T-helper 17 cell (primary cell): ENCODE measurements at places on chromosomes 1 and 21.

- H3K27me3 ChIP-seq, result peaks cover 7% of the 10 kb centered on the region
- H3K4me3 ChIP-seq, result no peak overlapping the region
- no peak overlapping the region for H3K27ac ChIP-seq
- no peaks in the 10 kb centered on the region for H3K4me1 ChIP-seq
- no peaks in the 10 kb centered on the region for H3K36me3 ChIP-seq
Measured at GRCh38 chr1:57551476-57551875, 127.6 kb upstream of the DAB1 start.

GRCh38 chr1:30035522-30036228 lies 687.7 kb downstream of the MATN1 start:
- DNase-seq, result no peak
- peaks cover 30% of the 10 kb centered on the region for H3K27me3 ChIP-seq
- peaks cover 2% of the 10 kb centered on the region for H3K36me3 ChIP-seq
- H3K4me1 ChIP-seq, result no peaks in the 10 kb centered on the region

GRCh38 chr1:15364740-15365139 lies 44.9 kb upstream of the EFHD2 start:
- peaks cover 15% of the 10 kb centered on the region for H3K27me3 ChIP-seq
- H3K4me3 ChIP-seq, result no peak overlapping the region
- H3K27ac ChIP-seq, result no peak overlapping the region
- H3K4me1 ChIP-seq, result peaks cover 8% of the 10 kb centered on the region
- H3K36me3 ChIP-seq, result peaks cover 3% of the 10 kb centered on the region
- no peak for DNase-seq

GRCh38 chr1:3451994-3452865 lies 2.2 kb upstream of the ARHGEF16 start:
- H3K27me3 ChIP-seq, result peaks cover 24% of the 10 kb centered on the region
- H3K4me1 ChIP-seq, result peaks cover 2% of the 10 kb centered on the region
- no peak overlapping the region for H3K27ac ChIP-seq

GRCh38 chr1:89799495-89799894 lies 21.3 kb upstream of the LRRC8D start:
- peaks cover 6% of the 10 kb centered on the region for H3K27me3 ChIP-seq
- DNase-seq, result no peak
- H3K36me3 ChIP-seq, result no peaks in the 10 kb centered on the region

DNA sequence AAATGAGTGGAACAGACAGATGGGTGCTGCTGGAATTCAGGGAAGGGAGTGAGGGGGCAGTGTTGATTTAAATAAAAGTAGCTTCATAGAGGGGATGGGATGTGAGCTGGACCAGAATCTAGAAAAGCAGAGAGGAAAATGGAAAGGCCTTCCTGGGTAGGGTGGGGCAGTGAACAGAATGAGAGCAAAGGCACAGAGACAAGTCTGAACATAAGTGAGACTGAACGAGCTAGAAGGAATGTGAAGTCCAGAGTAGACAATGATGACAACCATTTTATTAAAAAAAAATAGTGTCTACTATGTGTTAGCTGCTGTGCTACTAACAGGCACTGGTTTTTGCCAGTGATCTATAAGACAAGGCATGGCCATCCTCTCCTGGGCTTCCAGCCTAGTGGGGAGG lies 36.0 kb downstream of the ELK4 start:
- H3K4me3 ChIP-seq, result no peak overlapping the region
- no peak for DNase-seq
- H3K36me3 ChIP-seq, result peaks cover 4% of the 10 kb centered on the region
- H3K27ac ChIP-seq, result peak overlapping the region; percentile 92

DNA sequence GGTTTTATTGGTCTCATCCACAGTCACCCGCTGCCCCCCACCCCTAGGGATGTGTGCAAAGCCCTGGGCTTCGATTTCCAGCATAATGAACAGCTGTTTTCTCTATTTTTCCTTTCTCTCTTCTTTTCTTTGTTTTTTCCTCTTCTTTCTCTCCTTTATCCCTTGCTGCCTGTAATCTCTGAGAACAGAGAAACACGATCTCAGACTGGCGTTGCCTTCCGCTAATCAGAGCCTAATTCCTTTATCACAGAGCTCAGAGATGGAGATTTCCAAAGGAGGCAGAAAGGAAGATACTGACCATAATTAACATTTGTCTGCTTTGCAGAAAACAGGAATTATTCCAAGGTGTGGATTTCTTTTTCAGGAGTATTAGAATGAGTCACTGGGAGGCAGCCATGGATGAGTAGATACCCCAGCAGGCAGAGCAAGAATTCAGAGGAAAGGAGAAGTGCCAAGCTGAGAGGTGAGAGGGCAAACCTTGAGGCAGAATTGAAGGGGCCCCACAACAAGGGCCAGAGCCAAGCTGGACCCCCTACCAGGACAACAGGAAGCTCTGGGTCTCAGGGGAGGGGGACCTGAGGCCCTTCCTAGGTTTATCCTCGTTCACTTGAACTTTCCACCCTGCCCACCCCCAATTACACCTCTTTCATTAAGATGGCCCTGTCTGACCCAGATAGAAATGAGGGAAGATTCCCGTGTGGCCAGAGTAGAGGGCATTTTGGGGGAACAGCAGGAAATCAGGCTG lies 33.3 kb downstream of the MATN1 start:
- peak overlapping the region; percentile 12 for H3K4me3 ChIP-seq
- H3K36me3 ChIP-seq, result no peaks in the 10 kb centered on the region
- H3K4me1 ChIP-seq, result peaks cover 10% of the 10 kb centered on the region
- DNase-seq, result no peak

DNA sequence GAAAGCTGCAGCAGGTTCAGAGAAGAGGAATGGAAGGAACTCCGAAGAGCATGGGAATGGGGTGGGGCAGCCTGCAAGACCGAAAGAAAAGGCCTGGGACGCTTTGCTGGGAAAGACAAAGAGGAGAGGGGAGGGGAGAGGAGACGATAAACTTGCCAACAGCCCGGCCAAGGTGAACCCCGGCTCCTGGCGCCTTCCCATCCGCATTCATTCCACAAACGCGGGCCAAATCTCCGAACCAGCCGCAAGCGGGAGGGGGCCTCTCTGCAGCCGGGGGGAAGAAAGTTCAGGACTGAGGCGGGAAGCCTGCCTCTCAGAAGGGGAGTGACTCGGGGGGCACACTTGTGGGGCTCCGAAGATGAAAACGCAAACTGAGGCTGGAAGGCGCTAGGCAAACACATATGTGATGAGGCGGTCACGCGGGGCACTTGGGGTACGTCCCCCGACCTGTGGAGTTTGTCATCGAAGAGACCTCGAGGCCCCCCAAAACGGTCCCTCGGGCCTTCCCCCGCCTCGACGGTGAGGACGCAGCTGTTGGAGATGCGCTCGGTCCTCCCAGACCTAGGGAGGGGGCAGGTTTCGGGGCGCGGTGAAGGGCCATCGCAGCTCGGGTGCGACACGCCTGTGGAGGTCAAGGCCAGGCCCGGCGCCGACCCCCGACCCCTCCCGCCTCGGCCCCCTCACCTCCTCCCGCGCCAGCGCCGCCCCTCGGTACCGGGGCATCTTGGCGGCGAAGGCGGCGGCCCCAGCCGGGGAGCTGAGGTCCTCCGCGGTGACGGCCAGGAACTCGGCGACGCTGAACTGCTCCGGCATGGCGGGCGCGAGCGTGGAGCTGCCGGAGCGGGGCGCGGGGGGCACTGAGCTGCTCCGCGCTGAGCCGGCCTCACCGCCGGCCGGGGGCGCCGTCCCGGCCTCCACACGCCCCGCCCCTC lies at the start of gene ASAP3:
TSS of gene ASAP3 (minus strand) at position 859 of the 932 bp plus-strand sequence. CDS start at position 813, 46 bp downstream.
- H3K27me3 ChIP-seq, result peaks cover 31% of the 10 kb centered on the region
- H3K27ac ChIP-seq, result peak within 1 kb of the TSS; percentile 69
- peaks cover 7% of the 10 kb centered on the region for H3K36me3 ChIP-seq
- peaks cover 19% of the 10 kb centered on the region for H3K4me1 ChIP-seq

DNA sequence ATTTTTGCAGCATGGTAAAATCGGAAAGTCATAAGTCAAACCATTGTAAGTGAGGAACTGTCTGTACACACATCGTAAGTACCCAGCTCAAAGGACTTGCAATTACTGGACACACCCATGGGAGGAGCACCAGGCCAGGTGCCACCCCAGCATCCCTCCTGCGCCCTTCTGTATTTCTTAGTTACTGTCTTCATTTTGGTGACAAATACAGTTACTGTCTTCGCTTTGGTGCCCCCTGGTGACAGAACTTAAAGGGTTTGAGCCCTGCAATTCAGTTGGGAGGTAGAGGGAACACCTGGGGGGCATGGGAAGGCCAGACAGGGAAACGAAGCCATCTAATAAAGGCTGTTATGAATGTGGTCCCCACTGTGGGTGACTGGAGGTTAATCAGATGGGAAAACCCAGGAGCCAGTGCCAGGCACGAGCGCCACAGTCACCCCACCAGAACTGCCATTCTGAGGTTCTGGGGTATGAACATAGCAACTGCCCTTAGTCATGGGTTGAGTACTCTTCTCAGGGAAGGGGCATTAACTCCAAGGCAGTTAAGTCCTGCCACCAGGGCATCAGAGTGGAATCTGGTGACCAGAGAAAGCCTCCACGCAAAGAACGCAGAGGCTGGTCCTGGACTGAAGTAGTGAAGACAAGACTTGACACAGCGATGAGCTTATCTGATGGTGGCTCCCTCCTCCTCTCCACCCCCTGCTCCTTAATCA lies 612.9 kb downstream of the PTPRU start:
- no peak for DNase-seq
- no peak overlapping the region for H3K27ac ChIP-seq
- peaks cover 3% of the 10 kb centered on the region for H3K4me1 ChIP-seq
- H3K4me3 ChIP-seq, result no peak overlapping the region
- peaks cover 69% of the 10 kb centered on the region for H3K27me3 ChIP-seq

- no peak overlapping the region for H3K27ac ChIP-seq
- no peaks in the 10 kb centered on the region for H3K27me3 ChIP-seq
- DNase-seq, result no peak
- no peaks in the 10 kb centered on the region for H3K4me1 ChIP-seq
- no peak overlapping the region for H3K4me3 ChIP-seq
Measured at GRCh38 chr1:177012342-177012925, 152.1 kb downstream of the ASTN1 start.

GRCh38 chr1:71014178-71014579 lies 33.4 kb downstream of the PTGER3 start:
- no peaks in the 10 kb centered on the region for H3K4me1 ChIP-seq
- no peak overlapping the region for H3K4me3 ChIP-seq
- H3K36me3 ChIP-seq, result no peaks in the 10 kb centered on the region
- no peak for DNase-seq
- H3K27ac ChIP-seq, result no peak overlapping the region
- peaks cover 24% of the 10 kb centered on the region for H3K27me3 ChIP-seq

GRCh38 chr21:37047079-37047478 lies 25.8 kb downstream of the PIGP start:
- peaks cover 10% of the 10 kb centered on the region for H3K4me1 ChIP-seq
- peaks cover 4% of the 10 kb centered on the region for H3K36me3 ChIP-seq
- no peak for DNase-seq
- no peak overlapping the region for H3K4me3 ChIP-seq

GRCh38 chr1:84506729-84507453 lies 510 bp upstream of the GNG5 start:
- peak overlapping the region; percentile 98 for H3K27ac ChIP-seq
- no peak for DNase-seq
- peaks cover 5% of the 10 kb centered on the region for H3K36me3 ChIP-seq
- H3K4me1 ChIP-seq, result peaks cover 28% of the 10 kb centered on the region
- H3K4me3 ChIP-seq, result peak overlapping the region; percentile 98
- no peaks in the 10 kb centered on the region for H3K27me3 ChIP-seq

- H3K36me3 ChIP-seq, result no peaks in the 10 kb centered on the region
- H3K27ac ChIP-seq, result no peak within 1 kb of the TSS
- H3K4me3 ChIP-seq, result peak within 1 kb of the TSS; percentile 63
- H3K4me1 ChIP-seq, result peaks cover 10% of the 10 kb centered on the region
Measured at GRCh38 chr1:1358433-1359271, at the start of gene MXRA8. TSS of gene MXRA8 (minus strand) at chr1:1358555. CDS start at chr1:1358504, 51 bp downstream.
